ENCODE measurements at places on chromosomes 6 and 20. TPM values are rescaled to one million over a fixed set of nuclear protein-coding genes. Genes with fewer than 3 reads are reported as not detected.

GRCh38 chr20:50434653-50435396 is 75.4 kb upstream of the PTPN1 start:
- no peaks in the 10 kb centered on the region for H3K36me3 ChIP-seq
- H3K4me1 ChIP-seq, result no peaks in the 10 kb centered on the region
- no peaks in the 10 kb centered on the region for H3K27me3 ChIP-seq
- H3K27ac ChIP-seq, result no peak overlapping the region
- no peak overlapping the region for H3K4me3 ChIP-seq

GRCh38 chr6:126781582-126781981 is 336.9 kb upstream of the RSPO3 start:
- no peak overlapping the region for H3K4me3 ChIP-seq
- no peaks in the 10 kb centered on the region for H3K36me3 ChIP-seq
- no peak for DNase-seq
- no peaks in the 10 kb centered on the region for H3K27me3 ChIP-seq
- no peaks in the 10 kb centered on the region for H3K4me1 ChIP-seq

GRCh38 chr6:159184559-159184958 is 15.4 kb downstream of the FNDC1 start:
- no peaks in the 10 kb centered on the region for H3K36me3 ChIP-seq
- H3K4me1 ChIP-seq, result no peaks in the 10 kb centered on the region
- H3K27ac ChIP-seq, result no peak overlapping the region
- H3K27me3 ChIP-seq, result peaks cover 2% of the 10 kb centered on the region

DNA sequence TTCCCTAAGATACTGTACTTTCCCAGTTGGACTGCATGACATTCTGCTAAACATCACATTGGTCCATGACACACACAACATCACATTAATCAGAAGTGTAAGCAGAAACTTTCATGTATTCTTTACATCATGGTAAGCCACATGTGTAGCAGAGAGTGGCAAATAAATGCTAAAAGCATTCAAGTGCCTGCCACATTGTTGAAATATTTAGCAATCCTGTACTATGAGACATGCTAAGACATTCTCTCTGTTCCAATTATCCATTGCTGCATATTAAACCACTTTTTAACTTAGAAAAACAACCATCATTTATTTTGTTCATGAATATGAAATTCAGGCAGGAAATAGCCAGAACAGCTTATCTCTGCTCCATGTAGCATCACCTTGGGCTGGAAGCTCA is 207.7 kb upstream of the GJE1 start:
- no peak for DNase-seq
- no peaks in the 10 kb centered on the region for H3K27me3 ChIP-seq
- H3K4me3 ChIP-seq, result no peak overlapping the region
- H3K4me1 ChIP-seq, result no peaks in the 10 kb centered on the region

DNA sequence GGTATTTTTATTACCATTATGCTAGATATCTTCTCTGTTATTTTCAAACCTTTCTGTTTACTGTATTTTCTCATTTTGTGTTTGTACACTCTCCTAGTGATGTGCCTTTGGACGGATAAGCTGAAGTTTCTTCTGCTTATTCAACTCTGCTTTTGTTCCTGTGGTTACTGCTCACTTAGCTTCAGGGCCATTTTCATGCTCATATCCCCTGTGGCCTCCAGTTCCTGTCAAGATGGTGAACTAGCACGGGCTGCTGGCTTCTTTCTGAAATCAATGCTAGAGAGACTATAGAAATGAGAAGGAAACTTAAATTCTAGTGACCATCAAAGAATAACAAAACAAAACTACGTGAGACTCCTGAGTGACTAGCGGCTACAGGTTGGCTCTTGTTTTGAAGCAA is 6.8 kb upstream of the CST8 start:
- no peak overlapping the region for H3K4me3 ChIP-seq
- H3K4me1 ChIP-seq, result peaks cover 8% of the 10 kb centered on the region
- no peaks in the 10 kb centered on the region for H3K27me3 ChIP-seq
- DNase-seq, result no peak

The GTF2H4 gene
- total RNA-seq, result 38.4 TPM

GRCh38 chr20:41615110-41615509 is 3.1 kb downstream of the CHD6 start:
- H3K27ac ChIP-seq, result no peak overlapping the region
- no peaks in the 10 kb centered on the region for H3K27me3 ChIP-seq
- H3K4me3 ChIP-seq, result no peak overlapping the region
- H3K4me1 ChIP-seq, result peaks cover 19% of the 10 kb centered on the region
- DNase-seq, result no peak

GRCh38 chr6:18488526-18489270 is 101.5 kb downstream of the RNF144B start:
- no peaks in the 10 kb centered on the region for H3K4me1 ChIP-seq
- no peaks in the 10 kb centered on the region for H3K27me3 ChIP-seq
- H3K36me3 ChIP-seq, result no peaks in the 10 kb centered on the region

DNA sequence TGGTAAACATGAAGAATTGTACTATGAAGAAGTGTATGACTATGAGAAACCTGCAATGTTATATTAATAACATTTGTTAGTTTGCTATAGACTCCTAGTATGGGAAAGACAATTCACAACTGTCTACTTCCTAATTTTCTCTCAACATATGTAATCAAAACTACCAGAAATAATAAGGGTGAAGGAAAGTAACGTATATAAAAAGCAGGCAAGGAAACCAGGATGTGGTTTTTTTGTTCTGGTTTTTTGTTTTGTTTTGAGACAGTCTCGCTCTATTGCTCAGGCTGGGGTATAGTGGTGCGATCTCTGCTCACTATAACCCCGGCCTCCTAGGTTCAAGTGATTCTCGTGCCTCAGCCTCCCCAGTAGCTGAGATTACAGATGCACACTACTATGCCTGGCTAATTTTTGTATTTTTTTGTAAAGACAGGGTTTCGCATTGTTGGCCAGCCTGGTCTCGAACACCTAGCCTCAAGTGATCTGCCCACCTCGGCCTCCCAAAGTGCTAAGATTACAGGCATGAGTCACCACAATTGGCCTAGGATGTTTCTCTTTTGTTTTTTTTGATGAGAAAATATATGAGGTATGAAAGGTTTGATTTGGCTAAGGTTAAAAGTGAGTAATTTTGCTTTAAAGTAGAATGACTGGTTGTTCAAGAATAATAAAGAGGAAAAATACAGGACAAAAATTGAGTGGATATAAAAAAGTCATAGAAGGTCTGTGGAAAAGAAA is 83.1 kb downstream of the PTCHD4 start:
- H3K27me3 ChIP-seq, result no peaks in the 10 kb centered on the region
- H3K36me3 ChIP-seq, result no peaks in the 10 kb centered on the region
- H3K4me1 ChIP-seq, result no peaks in the 10 kb centered on the region
- no peak for DNase-seq
- no peak overlapping the region for H3K4me3 ChIP-seq

The MCHR2 gene
- total RNA-seq, result not detected

DNA sequence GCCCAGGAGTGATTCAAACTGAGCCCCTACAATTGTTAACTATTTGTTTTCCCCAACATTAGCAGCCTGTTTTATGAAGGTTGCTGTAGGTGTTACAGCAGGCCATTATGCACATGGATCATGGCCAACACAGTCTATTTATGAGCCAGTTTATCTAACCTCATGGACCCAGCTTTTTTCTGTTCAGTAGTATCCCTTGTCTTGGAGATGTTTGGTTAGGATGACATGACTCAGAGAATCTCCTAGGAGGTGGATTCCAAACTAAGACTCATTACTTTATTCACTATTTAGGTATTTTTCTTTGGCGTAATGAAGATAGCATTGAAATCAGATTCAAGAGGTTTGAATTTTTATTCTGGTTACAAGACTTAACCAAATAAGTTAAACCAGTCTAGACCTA is 62.8 kb upstream of the TFB1M start:
- H3K36me3 ChIP-seq, result no peaks in the 10 kb centered on the region
- H3K27ac ChIP-seq, result no peak overlapping the region
- no peaks in the 10 kb centered on the region for H3K27me3 ChIP-seq

DNA sequence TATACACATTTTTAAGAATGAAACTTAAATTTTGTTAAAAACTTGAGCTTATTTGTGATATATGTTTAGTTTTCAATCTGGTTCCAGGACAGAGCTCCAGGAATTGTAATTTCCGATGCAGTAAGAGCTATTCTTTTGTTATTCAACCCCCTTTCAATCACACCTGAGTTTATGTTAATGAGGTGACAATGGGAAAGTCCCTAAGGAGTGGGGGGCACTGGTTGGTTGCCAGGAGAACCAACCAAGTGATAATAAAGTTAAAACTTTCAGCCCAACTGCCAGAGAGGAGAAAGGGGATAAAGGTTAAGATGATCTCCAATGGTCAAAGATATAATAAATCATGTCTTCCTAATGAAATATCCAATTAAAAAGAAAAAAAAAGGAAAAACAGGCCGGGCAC is 19.8 kb downstream of the MDN1 start:
- H3K36me3 ChIP-seq, result peaks cover 31% of the 10 kb centered on the region
- no peaks in the 10 kb centered on the region for H3K27me3 ChIP-seq
- no peaks in the 10 kb centered on the region for H3K4me1 ChIP-seq
- no peak overlapping the region for H3K27ac ChIP-seq
- H3K4me3 ChIP-seq, result no peak overlapping the region

- DNase-seq, result no peak
- no peaks in the 10 kb centered on the region for H3K4me1 ChIP-seq
- H3K27ac ChIP-seq, result no peak overlapping the region
- H3K4me3 ChIP-seq, result no peak overlapping the region
- no peaks in the 10 kb centered on the region for H3K27me3 ChIP-seq
Observed at GRCh38 chr6:86017236-86017635, 374.6 kb upstream of the SYNCRIP start.

GRCh38 chr6:35015476-35015875 is 125.7 kb downstream of the TCP11 start:
- H3K4me1 ChIP-seq, result no peaks in the 10 kb centered on the region
- H3K27ac ChIP-seq, result no peak overlapping the region
- H3K36me3 ChIP-seq, result peaks cover 6% of the 10 kb centered on the region
- DNase-seq, result no peak
- H3K27me3 ChIP-seq, result no peaks in the 10 kb centered on the region

DNA sequence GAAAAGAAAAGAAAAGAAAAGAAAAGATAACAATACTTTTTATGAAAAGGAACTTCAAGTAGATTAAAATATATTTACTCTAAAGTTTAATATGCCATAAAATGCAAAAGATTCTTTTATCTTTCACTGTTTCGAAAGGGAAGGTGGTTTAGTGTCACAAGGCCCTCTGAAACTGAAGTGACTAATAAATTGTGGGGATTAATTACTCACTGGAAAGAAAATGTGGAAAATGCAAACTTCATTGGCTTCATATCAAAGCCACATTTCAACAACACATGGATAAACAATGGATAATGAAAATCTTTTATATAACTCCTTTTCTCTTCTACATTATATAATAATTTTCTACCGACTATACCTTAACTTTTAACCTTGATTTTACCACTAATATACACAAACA is 320.5 kb upstream of the RSPO3 start:
- H3K4me1 ChIP-seq, result no peaks in the 10 kb centered on the region
- H3K4me3 ChIP-seq, result no peak overlapping the region
- H3K36me3 ChIP-seq, result no peaks in the 10 kb centered on the region

- H3K4me3 ChIP-seq, result no peak overlapping the region
- no peak overlapping the region for H3K27ac ChIP-seq
- H3K36me3 ChIP-seq, result no peaks in the 10 kb centered on the region
- no peaks in the 10 kb centered on the region for H3K27me3 ChIP-seq
Observed at GRCh38 chr6:89348372-89348771, 4.2 kb downstream of the UBE2J1 start.

All from B cell (primary cell).